ENCODE measurements at places on chromosomes 11 and 22.
A peak's percentile ranks its signal among the peaks of the same experiment; 100 is the strongest.

DNA sequence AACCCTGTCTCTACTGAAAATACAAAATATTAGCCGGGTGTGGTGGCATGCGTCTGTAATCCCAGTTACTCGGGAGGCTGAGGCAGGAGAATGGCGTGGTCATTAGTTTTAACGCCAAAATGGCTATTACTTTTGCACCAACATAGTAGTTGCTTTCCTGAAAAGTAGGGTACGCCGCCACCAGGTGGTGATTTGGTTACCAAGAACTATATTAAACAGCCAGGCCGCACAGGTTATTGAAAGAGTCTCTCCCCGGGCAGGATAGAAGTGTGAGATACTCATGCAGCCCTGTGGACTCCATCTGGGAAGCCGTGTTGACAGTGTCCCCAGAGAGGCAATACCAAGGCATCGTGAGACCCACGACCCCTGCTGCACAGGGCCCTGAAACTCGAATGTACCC lies 24.6 kb upstream of the LRRC32 start:
- DNase-seq = peak; percentile 26

- no peak for DNase-seq
These were observed 659.4 kb downstream of the TBC1D22A start for GRCh38 chr22:47421846-47422245.

GRCh38 chr11:61803889-61804647 lies 11.4 kb downstream of the FEN1 start:
- DNase-seq = no peak

DNA sequence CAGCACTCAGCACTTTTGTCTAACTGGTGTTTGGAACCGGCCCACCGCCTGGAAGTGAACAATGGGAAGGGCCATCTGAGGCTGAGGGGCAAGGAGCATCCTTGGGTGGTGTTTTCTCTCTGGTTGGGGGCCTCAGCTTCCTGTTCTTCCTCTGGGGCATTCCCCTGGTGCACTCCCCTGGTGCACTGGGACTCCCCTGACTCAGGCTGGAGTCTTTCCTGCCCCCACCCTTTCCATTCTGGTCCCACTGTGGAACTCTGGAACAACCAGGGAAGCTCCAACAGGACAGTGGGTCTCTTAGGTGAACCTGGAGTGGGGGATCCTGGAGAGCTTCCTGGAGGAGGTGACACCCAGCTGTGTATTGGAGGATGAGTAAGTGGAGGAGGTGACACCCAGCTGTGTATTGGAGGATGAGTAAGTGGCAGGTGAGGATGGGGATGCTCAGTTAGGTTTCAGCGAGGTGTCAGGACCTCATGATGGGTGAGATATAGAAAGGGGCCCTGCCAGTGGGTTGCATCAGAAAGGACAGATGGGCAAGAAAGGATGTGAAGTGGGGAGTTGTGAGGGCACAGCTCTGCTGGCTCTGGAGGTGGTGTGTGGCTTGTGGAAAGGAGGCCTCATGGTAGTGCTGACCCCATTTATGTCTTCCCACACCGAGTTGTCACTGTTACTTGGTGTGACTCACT lies 132.1 kb downstream of the OSBP2 start:
- DNase-seq = no peak

DNA sequence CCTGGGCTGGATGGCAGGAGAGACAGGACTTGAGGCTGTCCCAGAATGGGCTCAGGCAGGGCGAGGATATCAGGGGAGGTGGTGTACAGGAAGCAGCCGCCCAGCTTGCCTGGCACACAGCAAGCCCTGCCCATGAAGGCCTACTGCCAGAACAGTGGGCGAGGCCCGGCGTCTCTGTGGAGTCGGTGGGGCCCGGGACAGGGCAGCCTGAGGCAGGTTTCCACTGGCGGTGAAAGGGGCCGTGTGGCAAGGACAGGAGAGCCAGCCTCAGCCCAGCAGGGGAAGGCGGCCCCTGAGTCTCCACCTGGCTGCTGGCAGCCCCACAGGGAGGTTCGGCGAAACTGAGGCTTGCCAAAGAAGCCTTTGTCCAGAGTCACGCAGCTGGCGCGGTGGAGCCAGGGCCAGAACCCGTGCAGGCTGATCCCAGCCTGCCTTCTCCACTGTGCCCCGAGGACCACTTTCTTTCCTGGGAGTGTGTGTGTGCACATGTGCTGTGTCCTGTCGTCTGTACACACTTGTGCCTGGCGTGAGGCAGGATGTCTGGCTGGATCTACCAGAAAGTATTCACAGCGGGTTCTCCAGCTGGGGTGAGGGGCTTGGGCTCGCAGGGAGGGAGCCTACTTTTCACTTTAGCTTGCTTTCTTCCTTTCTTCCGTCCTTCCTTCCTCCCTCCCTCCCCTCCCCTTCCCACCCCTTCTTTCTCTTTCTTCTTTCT lies 1.2 kb downstream of the TSPO start:
- DNase-seq = peak; percentile 83

DNA sequence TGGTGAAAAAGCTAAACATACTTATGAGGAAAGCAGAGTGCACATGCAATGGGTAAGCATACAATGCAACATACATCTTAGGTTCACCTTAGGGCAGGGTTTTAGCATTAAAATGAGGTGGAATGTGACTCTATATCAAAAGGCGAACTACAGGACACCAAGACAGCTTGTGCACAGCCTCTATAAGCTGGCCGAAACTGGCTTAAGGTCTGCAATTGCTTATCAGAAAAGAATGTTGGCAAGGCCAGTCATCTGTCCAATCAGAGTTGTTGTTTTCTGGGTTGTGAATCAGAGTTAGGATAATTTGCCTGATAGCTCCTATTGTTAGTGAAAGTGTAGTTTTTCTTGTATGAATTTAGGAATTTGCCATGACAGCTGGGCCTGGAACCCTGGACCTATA lies 76.5 kb downstream of the LRRC4C start:
- no peak for DNase-seq

- DNase-seq = no peak
These were observed 31.6 kb upstream of the KCNQ1OT1 start for GRCh38 chr11:2731130-2732125.

DNA sequence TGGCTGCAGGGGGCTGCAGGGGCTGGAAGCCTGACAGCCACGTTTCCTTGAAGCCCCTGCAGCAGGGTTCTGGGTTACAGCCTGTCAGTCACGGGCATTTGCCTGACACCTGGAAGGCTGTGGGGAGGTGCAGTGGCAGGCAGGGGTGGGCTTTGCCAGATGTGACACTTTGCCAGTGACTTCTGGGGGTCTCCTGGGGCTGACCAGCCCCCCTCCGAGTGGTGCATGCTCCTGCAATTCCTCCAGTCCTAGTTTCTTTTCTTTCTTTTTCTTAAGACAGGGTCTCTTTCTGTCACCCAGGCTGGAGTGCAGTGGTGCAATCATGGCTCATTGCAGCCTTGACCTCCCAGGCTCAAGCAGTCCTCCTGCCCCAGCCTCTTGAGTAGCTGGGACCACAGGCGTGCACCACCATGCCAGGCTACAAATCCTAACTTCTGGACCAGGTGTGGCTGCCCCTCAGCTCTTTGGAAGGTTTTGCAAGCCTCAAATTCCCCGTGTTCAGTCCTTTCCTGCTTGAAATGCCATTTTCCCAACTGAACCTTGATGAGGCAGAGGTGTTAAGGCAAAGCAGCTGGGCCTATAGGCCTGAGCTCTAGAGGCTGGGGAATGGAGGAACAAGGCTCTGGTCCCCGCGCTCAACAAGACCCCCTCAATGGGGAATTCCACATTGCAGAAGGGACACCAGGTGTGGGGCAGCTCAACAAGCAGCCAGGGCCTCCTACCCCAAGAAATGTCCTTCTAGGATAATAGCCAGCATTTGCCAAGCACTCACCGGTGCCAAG lies 20.2 kb upstream of the CHKA start:
- no peak for DNase-seq

GRCh38 chr11:57290288-57290687 lies 34.5 kb downstream of the TNKS1BP1 start:
- no peak for DNase-seq

DNA sequence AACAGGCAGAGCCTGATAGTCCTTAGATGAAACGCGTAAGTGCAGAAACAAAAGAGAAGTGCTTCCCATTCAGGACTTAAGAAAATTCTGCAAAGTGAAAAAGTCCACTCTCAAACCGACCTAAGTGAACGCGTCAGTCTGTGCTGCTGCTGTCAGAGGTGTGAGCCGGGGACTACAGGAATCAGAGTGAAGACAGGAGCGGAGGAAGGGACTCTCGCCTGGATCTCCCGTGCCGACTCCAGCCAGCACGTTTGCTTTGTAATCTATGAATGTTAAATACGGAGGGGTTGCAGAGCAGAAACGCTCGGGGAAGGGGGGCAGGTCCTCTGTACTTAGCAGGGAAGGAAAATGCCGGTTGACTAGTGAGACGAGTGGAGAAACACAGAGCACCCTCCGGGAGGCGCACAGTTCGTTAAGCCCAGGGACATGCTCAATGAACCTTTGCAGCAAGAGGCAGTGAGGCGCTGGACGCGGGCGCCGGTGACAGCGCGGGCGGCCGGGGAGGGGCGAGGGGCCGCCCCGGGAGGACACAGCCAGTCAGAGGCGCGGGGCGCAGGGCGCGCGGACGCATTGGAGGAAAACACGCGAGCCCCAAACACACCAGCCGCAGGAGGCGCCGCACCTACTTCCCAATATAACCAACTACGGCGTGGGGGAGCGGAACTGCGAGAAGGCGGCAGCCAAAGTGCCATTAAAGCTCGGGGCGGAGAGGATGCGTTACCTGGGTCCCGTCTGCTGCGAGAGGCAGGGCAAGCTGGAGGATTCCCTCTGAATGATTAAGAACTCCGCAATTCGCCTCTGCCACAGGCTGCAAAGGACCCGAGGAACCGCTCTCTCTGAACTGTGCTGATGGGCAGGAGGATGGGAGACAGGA lies at the start of gene CNTN5:
Gene CNTN5 (plus strand): TSS at position 598 of the 874 bp plus-strand sequence.
- no peak for DNase-seq

DNA sequence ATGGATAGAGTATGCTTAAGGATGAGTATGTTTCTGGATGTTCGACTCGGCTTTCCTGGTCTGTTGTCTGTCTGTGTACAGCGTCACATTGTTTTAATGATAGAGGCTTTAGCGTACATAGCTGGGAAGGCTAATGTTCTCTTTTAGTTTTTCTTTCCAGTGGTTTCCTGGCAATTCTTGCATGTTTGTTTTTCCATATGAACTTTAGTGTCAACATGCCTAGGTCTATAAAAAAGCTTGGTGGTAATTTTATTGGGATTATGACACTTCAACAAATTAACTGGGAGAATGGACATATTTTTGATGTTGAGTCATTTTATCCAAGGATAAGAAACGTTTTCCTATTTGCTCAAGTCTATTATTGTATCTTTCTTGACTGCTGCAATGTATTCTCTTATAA lies 17.6 kb downstream of the F2 start:
- no peak for DNase-seq

- DNase-seq = peak; percentile 77
These were observed 6.3 kb upstream of the FADS3 start for GRCh38 chr11:61897387-61898246.

DNA sequence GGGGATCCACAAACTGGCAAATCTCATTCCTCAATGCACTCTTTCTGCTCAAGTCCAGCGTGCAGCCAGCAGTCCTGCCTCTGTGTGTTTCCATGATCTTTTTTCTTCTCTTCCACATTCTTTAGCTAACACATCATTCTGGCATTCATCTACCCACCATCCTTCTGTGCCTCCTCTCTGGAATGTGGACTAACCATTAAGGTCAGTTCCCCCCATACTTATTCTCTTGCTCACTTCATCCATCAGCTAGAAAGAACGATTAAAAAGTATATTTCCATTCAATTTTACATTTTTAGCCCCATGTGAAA lies 7.8 kb downstream of the KIRREL3 start:
- no peak for DNase-seq

DNA sequence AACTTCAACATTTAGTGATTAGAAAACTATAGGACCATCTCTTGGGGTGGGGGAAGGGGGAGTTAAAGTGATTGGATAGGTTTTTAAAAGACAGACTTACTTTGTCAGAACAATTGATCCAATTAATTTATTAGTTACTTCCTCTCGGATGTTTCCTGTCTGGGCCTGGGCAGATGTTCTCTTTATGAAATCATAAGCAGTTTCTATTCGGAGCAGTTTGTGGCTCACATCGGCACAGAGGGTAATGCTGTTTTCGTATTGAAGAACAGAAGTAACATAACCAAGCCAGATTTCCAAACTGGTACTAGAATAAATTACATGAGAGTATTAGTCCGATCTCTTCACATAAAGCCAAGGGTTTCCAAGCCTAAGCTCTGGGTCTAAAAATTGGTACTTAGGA lies 20.6 kb downstream of the PIWIL3 start:
- DNase-seq = no peak

DNA sequence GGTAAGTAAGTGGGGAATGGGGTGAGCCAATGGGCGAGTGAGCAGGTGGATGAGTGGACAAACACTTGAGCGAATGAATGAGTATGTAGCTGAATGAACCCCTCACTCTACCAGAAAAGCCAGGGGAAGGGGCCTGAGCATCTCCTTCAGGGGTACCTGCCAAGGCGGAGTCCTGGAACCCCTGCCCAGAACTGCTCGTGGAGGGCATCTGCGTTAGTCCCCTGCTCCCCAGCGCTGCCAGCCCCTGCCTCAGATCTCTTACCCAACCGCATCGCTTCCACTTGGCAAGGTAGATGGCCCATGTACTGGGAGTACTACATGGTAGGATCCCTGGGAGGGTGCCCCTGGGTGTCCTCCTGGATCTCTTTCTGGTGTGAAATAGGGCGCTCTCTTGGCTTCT lies 7.4 kb upstream of the ANO1 start:
- no peak for DNase-seq

- DNase-seq = no peak
These were observed 111.3 kb downstream of the TENM4 start for GRCh38 chr11:79329561-79329960.

DNA sequence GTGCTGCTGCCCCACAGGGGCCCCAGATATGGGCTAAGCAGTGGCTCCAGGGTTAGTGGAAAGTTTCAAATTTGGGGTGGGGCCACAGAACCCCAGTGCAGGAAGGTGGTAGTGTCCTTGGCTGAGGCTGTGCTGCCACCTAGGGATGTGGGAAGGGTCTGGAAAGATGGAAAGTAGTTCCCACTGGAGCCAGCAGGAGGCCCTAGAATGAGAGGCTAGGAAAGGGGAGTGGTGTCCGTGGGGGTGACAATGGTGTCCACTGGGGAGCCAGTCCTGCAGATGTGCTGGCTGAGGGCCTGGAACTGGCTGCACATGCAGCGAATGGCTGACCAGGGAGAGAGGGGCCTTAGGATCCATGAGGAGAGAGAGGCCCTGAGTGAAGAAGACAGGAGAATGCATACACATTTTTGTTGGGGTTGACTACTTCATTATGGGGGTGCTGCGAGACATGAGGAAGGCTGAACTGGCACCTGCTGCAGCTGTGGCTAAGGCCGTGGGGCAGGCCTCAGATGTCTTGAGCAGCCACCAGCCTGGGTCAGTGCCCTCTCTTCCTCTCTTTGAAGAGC lies 21.1 kb downstream of the RFPL3 start:
- peak; percentile 10 for DNase-seq

- no peak for DNase-seq
These were observed 777 bp downstream of the TBX10 start for GRCh38 chr11:67638535-67639437.

GRCh38 chr22:32735526-32735925 lies 66.0 kb upstream of the TIMP3 start:
- no peak for DNase-seq
